Activated naive CD8-positive, alpha-beta T cell treated with anti-CD3 and anti-CD28 coated beads, Interleukin-2, amount 50 U/mL, for 24 hours (primary cell): ENCODE measurements at places on chromosomes 1 and 21.

DNA sequence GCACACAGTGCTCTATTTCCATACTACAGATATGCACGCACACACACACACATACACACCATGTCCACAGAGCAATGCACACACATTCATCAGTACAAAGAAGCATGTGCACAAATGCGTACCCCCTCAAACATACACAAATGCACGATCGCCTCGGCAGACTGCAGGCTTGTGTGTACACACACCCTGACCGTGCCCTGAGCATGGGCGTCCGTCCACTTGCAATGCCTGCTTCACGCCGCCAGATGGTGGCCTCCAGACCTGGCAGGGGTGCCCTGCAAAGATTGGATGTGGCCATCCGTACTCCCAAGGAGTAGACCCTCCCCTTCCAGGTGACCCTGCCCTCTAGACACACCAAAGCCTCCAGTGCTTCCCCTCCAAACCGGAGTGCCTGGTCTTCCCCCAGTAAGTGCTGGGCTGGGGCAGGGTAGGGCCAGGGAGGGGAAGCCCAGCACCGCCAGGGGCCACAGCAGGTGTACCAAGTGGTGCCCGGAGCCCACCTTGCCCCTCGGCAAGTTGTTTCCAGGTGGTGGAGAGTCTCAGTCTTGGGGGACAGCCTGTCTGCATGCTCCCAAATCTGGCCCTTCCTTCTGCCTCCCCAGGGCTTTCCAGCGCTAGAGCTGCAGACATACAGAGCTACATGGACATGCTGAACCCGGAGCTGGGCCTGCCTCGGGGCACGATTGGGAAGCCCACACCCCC, 20.6 kb downstream of the ESPN start:
- peak; percentile 47 for DNase-seq

GRCh38 chr1:212070720-212071302, 35.3 kb downstream of the DTL start:
- no peak for DNase-seq

DNA sequence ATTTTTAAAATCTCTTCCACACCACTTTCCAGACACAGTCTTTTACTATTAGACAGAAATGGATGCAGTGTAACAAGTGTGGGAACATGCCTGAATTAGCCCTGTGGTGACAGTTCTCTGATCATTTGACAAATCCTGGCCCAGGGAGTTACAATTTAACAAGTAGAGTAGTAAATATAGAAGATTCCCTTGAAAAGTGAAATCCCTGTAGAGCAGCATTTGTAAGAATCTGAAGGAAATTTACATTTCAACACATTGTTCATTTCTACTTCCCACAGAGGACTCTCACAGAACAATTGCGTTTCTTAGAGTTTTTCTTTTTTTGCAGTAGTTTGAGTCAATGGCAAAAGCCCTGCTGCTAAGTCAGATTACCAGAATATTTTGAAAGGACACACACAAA, 458.3 kb upstream of the BRINP3 start:
- no peak for DNase-seq

- no peak for DNase-seq
Measured at GRCh38 chr1:235156265-235156664, 4.8 kb downstream of the RBM34 start.

- DNase-seq: peak; percentile 41
Measured at GRCh38 chr1:155978973-155979429, 654 bp upstream of the ARHGEF2 start.

GRCh38 chr1:205588636-205589035, 43.2 kb downstream of the ELK4 start:
- peak; percentile 34 for DNase-seq

GRCh38 chr1:83024251-83024767, 974.6 kb downstream of the TTLL7 start:
- DNase-seq: no peak

DNA sequence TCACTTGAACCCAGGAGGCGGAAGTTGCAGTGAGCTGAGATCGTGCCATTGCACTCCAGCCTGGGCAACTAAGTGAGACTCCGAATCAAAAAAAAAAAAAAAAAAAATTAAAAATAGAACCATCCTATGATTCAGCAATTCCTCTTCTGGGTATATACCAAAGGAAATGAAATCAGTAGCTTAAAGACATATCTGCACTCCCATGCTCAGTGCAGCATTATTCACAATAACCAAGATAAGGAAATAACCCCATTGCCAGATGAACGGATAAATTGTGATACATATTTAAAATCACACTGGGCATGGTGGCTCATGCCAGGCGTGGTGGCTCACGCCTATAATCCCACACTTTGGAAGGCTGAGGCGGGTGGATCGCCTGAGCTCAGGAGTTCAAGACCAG, 23.8 kb downstream of the ALDH9A1 start:
- DNase-seq: no peak

DNA sequence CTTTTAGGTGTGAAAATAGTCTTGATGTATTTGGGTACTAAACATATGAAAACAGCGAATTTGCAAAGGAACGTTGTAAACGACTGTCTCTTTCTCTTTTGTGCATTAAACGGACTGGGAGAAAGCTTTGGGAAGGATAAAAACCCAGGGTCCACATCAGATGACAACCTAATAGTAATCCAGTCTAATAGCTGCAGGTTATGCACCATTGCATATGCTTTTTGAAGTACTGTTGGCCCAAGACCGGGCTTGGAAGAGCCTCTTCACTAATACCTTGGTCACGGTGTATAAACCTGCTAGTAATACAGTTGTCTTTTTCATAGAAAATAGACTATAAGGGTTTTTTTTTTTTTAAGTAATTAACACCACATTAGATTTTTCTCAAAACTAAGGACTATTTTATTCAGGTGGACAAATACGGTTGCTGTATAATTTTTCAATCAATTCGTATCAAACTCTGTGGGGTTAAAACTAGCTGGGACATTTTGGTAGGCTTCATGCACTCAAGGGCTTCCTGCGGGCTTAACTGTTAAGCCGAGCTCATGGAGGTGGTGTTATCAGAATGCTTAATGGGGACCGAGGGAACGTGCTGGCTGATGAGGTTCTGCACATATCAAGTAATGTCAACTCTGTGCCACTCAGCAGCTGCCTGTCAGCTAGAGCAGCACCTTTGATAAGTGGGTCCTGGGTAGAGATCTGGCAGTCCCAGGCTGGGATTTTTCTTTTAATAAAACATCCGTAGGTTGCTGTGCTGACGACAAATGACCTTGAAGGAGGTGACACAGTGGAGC, 2.1 kb downstream of the RYR2 start:
- DNase-seq: no peak

DNA sequence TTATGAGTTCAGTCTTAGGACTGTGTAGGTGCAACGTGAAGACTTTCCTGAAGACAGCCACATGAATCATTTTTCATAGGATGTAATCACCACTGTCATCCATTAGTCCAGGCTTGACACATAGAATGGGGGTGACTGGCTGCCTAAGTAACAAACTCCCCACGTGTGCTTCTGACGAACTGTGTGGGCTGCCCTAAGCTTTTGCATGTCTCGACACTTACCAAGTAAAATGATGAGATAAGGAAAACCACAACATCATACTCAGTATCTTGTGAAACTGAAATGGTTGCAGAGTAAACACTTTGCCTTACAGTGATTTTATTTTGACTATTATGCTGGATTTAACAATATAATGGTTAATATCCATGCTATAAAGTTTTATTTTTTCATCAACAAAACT, 19.5 kb downstream of the ERG start:
- no peak for DNase-seq

- no peak for DNase-seq
Measured at GRCh38 chr1:88228114-88228513, 456.0 kb upstream of the PKN2 start.

DNA sequence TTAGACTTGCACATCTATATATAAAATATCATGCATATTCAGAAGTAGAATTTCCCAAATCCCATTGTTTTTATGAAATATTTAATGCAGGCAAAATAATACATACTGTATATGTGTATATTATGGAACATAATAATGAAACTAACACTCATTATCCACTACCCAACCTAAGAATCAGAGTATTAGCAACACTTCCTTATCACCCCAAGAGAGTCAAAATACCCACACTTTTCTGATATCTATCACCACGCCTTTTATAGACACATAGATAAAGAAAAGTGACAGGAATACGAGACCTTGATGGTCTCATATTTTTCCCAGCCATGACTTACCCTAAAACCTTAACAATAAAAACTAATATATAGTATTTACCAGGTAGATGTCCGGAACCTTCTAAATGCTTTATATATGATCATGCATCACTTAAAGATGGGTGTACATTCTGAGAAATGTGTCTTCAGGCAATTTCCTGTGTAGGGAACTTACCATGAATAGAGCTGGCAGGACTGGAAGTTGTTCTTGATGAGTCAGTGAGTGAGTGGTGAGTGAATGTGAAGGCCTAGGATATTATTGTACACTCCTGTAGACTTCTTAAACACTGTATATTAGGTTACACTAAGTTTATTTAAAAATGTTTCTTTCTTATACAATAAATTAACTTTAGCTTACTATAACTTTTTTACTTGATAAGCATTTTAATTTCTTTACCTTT, 45.5 kb downstream of the TNFSF4 start:
- DNase-seq: no peak
